GM10248 (cell line): ENCODE measurements at places on chromosomes 1 and 21.

- DNase-seq = no peak
These were observed 276.3 kb downstream of the MATN1 start for GRCh38 chr1:30447080-30447479.

DNA sequence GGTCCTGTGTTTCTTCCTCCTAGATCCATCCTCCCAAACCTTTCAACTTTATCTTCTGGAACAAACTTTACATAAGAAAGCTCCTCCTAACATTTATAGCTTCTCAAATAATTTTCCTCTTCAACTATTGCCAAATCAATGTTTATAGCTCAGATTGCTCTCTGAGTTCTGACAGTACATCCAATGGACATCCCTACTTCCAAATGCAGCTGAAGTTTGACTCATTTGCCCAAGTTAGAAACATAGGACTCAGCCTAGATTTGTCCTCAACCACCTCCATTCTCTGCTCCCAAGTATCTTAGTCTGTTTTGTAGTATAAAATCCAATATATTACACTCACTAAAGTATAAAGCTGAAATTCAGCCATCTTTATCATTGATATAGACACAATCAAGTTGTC lies 62.6 kb downstream of the ALG14 start:
- no peak for DNase-seq

DNA sequence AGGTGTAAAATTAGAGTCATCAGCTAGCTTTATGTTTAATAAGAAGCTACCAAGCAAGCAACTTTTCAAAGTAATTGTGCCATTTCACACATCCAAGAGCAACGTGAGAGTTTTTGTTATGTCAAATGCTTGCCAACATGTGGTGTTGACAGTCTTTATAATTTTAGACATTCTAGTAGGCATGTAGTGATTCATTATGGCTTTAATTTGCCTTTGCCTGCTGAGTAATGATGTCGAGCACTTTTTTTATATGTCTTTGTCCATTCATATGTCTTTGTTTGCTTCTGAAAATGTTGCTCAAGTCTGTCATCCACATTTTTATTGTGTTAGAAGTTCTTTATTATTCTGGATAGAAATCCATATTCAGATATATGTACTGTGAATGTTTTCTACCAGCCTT lies 21.4 kb upstream of the CHIT1 start:
- DNase-seq = no peak

DNA sequence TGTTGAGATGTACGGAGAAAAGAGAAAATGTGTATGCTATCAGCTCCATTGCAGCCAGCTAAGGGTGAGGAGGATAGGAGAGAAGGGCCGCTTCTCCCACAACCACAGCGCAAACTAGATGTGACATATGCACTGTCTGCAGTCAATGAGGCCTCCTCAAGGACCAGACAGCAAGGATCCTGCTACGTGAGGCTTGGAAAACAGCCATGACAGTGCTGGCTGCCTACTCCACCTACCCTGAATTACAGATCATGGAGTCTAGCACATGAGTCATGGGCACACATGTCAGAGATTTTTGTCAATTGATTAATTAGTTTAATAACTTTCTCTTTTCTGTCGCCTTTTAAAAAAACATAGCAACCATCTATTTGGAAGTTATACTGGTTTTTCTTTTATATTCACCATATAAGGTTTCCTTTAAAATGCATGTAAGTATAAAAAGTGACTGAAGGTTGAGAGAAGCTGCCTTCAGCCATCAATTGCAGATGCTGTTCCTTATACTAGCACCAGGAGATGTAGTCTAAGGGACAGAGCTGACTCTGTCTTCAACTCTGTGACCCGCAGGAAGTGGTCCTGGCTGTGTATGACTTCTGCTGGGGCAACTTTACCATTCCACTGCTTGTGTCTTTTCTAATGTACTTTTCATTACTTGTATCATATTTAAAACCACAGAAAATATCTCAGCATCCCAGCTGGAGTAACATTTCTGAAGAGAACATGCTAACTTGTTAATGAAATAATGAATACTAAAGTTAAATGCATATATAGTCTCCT lies 3.1 kb downstream of the VPS26C start:
- no peak for DNase-seq

- DNase-seq = no peak
These were observed 5.2 kb downstream of the LRRC7 start for GRCh38 chr1:69572921-69573320.
